Amygdala (tissue), 56 donors: ENCODE measurements at places on chromosomes 2 and 18.

DNA sequence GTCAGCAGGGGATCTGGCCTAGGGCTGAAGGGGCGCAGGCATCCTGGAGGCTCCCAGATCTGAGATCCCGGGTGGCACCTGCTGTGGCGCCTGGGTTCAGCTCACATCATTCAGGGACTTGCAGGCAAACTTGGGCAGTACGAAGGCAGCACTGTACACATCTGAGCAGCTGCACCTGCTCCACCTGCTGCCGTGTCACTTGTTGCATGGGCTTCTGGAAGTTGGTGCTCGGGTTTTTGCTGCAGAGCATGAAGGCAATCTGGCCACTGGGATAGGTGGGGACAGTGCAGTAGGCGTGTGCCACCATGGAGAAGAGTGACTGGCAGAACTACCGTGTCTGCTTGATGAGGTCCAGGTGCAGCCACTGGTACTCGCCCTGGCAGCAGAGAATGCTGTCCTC lies 48.6 kb downstream of the UGGT1 start:
- no peak for DNase-seq

- DNase-seq: no peak
These were observed 24.2 kb downstream of the XRCC5 start for GRCh38 chr2:216133397-216133796.

DNA sequence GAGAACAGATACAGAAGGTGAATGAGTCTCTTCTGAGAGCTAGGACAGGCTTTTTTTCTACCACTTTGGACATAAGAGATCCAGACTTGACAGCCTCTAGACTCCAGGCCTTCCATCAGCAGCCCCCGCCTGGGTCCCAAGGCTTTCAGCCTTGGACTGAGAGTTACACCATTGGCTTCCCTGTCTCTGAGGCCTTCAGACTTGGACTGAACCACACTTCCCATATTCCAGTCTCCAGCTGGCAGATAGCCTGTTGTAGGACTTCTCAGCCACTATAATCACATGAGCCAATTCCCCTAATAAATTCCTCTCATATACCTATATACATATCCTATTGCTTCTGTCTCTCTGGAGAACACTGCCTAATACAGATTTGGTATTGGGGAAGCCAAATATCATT lies 128.2 kb downstream of the MCFD2 start:
- DNase-seq: no peak

GRCh38 chr2:200220251-200220650 lies 86.2 kb upstream of the SPATS2L start:
- no peak for DNase-seq

- DNase-seq: no peak
These were observed 15.0 kb downstream of the SNTG2 start for GRCh38 chr2:965640-966147.

GRCh38 chr18:23291456-23292205 lies 156.3 kb downstream of the CABLES1 start:
- no peak for DNase-seq

GRCh38 chr2:66698091-66698490 lies 263.2 kb downstream of the MEIS1 start:
- no peak for DNase-seq

DNA sequence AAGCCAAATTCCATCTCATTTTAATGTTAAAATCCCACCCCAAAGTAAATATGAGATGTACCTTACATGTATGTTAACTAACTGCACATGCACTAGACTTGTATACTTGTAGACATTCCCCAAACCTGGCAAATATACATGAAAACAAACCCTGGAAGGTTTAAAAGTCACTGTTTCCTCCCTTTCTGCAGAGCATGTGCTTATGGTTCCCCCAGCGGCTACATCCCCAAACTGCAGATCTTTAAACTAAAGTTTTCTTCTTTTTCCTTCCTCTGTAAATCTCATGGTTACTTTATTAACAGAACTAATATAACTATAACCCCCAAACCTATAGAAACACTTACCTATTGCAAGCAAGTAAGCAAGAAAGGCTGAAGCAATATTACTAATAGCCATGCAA lies 731.5 kb downstream of the LRP1B start:
- no peak for DNase-seq

GRCh38 chr2:38074764-38075506 lies 1.0 kb downstream of the CYP1B1 start:
- no peak for DNase-seq

DNA sequence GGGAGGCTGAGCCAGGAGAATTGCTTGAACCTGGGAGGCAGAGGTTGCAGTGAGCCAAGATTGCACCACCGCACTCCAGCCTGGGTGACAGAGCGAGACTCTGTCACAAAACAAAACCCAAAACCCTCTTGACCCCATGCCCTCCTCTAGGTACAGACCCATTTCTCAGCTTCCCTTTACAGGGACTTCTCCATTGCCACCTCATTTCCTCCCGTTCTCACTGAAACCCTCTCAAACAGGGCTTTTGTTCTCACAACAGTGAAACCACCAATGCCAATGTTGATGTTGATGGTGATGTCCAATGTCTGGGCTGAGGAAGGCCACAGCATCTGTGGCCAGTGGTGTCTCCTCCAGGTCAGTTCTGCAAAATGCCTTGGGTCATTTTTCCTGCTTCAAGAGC lies 69.0 kb upstream of the ZCCHC2 start:
- DNase-seq: no peak

- no peak for DNase-seq
These were observed 498.5 kb downstream of the EIPR1 start for GRCh38 chr2:2879071-2879470.

DNA sequence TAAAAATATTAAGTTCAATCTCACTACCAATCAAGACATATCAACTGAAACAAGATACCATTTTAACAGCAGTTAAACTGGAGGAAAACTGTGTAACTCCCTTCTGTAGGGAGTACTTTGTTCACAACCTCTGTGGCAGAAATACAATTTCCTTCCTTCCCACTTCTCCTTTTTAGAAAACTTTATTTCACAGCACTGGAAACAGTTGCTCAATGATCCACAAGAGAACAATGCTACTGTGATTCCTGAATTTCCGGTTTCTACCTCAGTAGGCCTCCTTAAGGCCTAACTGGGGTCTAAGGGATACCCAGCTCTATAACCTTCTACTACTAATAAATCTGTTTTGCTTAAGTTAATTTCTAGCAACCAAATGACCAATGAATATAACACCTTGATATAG lies 14.1 kb downstream of the TLK1 start:
- DNase-seq: no peak

- DNase-seq: no peak
These were observed 146.1 kb downstream of the PRPF40A start for GRCh38 chr2:152571048-152571766.

GRCh38 chr2:11822746-11823451 lies 76.5 kb downstream of the LPIN1 start:
- no peak for DNase-seq

- DNase-seq: no peak
These were observed 172.9 kb downstream of the MAIP1 start for GRCh38 chr2:200128296-200128695.

DNA sequence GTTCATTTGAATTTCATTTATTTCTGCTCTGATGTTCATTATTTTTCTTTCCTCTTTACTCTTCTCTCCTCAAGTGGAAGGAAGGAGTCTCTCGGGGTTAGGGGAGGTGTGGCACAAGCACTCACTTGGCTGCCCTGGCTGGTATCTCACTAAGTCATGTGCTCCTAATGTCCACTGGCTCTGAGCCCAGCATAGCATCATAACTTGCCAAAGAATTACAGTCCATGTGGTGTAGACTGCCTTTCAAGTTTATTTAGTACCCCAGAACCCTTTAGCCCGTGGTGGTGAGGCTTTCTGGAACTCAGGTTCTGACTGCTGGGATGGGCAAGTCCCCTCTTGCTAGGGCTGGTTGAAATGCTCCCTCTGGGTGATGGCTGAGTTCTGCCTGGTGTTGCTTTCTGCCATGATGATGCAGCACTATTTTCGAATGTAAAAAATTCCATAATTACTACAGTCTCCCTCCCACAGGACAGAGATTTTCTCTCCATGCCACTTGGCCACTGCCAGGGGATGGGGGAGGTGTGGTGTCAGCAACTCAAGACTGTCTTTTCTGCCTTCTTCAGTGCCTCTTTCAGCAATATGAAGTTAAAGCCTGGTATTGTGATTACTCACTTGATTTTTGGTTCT lies 22.2 kb downstream of the SPAG16 start:
- DNase-seq: no peak

GRCh38 chr2:239689410-239689809 lies 288.6 kb upstream of the HDAC4 start:
- DNase-seq: no peak
